Common myeloid progenitor, CD34-positive (primary cell): ENCODE measurements at places on chromosomes 7 and 10.

GRCh38 chr7:141515941-141516340 lies 35.3 kb upstream of the AGK start:
- no peak for DNase-seq

- DNase-seq = no peak
Measured at GRCh38 chr7:128889121-128889520, 21.4 kb downstream of the KCP start.

- no peak for DNase-seq
Measured at GRCh38 chr10:132305654-132306342, 2.0 kb downstream of the STK32C start.

DNA sequence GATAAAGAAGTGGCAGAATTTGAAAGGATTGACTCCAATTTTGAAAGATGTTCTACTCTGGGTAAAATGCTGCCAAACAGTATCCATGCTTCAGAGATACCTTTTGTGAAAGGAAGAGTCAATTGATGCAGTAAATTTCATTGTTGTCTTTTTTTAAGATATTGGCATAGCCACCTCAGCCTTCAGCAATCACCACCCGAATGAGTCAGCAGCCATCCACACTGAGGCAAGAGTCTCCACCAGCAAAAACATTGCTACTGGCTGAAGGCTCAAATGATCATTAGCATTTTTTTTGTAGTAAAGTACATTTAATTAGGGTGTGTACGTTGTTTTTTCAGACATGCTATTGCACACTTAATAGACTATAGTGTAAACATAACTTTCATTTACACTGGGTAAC lies 31.7 kb upstream of the CYP26C1 start:
- no peak for DNase-seq

- no peak for DNase-seq
Measured at GRCh38 chr7:70597066-70597465, 534.9 kb upstream of the GALNT17 start.

DNA sequence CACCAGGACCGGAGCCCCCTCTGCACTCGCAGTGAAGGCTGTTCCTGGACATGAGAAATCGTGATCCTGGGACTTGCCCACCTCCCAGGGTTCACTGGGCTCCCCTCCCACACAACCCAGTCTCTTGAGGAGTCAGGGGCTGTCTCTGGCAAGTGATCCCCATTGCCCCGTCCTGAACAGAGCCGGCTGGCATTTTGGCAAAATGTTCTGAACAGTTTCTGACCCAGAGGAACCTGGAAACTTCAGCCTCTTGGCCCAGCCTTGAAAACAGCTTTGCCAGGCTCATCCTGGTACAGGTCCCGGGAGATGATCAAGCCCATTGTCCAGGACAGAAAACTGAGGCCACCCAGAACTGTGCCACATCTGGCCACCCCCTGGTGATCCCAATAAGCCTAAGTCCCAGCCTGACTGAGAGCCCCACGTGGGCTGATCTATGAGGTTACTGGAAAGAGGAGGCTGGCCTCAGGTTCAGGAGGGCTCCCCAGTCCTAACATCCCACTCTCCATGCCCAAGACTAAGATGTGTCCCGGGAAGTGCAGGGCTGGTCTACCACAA lies 115.7 kb downstream of the OAT start:
- no peak for DNase-seq

DNA sequence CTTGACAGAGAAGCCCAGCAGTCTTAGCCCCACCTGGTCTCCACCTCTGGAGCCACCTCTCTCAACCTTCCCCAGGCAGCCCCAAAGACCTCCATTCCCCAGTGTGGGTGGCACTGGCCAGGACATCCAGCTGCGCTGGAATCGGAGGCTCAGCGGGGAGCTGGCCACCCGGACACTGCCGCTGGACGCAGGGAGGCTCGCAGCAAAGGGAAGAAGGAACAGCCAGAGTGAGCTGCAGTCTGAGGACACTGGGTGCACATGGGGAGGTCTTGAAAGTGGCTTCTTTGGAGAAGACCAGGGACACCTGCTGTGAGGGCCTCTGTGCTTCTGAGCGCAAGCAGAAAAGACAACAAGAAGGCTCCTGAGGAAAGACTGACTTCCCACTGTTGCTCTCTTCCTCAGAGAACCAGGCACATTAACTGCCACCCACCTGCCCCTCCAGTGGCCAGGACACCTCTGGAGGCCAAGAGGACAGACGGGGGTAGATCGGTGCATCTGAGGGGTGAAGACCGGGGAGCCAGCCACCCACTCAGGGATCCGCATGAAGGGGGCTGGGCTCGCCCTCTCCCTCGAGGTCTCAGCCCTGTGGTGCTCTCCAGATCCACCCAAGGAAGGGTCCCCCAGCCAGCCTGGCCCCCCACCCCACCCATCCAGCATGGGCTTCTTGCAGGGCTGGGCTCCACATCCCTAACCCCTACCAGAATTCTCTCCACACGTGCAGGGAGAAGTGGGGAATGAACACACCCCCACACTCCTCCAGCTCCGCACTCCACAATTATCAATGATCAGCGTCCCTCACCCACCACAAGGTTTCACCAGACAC lies 1.8 kb downstream of the CAMK2B start:
- no peak for DNase-seq

GRCh38 chr7:51316666-51317581 lies at the start of gene COBL:
COBL (minus strand) TSS chr7:51316809; CDS start chr7:51316633, 176 bp downstream.
- peak; percentile 33 for DNase-seq

DNA sequence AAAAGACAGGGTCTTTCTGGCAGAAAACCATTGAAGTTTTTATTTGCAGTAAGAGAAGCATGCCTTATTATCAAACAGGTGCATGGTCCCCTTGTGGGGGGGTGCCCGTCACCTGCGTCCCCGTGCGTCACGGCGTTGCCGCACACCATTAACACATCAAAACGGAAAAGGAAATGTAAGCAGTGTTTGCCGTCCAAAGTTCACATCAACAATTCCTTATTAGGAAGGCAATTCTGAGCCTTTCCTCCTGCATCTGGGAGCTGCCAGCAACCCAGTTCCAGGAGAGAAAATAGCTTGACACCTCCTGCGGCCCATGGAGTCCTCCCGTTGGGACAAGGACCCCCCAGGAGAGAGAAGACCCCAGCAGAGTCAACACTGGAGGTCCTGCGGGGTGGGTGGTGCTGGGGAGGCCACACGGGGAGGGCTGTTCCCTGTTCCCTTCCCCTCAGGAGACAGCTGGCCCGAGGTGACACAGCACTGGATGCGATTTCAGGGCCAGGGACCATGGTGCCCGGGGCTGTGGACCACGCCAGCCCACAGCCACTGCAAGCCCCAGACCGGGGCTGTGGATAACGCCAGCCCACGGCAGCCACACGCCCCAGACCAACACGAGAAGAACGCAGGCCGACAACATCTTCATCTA lies 39.5 kb downstream of the DIP2C start:
- DNase-seq = no peak

- DNase-seq = peak; percentile 50
Measured at GRCh38 chr7:49631071-49631815, 142.2 kb upstream of the VWC2 start.

- DNase-seq = peak; percentile 18
Measured at GRCh38 chr7:66769833-66770512, 29.4 kb downstream of the RABGEF1 start.

- DNase-seq = no peak
Measured at GRCh38 chr10:32854435-32854834, 103.6 kb downstream of the ITGB1 start.

DNA sequence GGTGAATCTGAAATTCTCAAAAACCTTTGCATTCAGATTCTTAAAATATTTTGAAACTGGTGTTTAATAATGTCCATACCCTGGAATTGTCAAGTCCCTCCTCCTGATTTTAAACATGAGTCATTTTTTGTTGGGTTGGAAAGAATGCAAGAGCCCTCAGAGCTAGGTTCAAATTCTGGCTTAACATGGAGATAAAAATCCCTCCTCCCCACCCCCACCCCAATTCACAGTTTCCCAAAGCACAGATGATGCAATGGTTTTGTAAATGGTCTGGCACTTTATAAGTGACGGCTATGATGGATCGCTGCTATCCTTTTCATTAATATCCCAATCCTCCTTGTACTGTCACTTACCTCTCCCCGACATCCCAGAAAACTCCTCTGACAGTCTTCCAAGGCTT lies 332.8 kb downstream of the PLXNA4 start:
- no peak for DNase-seq

GRCh38 chr10:80411681-80412220 lies 3.4 kb downstream of the PRXL2A start:
- DNase-seq = no peak

- DNase-seq = peak; percentile 100
Measured at GRCh38 chr7:2734751-2735571, 47.0 kb downstream of the AMZ1 start.

DNA sequence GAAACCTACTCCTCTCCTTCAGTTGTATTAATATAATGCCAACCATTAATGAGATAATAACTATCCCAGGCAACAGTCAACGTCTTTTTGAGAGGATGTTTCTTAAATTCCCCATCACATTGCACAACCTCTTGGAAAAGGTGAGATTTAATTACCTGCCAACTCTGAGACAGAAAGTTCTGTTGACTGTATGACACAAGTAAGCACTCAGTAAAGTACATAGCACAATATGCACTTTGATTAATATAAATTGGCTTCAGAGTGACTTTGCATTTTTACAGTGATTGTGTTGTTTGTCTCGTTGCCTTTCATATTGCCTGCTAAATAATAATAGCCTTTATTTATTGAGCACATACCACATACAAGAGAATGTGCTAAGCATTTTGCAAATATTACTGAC lies 46.7 kb downstream of the CAV1 start:
- no peak for DNase-seq

DNA sequence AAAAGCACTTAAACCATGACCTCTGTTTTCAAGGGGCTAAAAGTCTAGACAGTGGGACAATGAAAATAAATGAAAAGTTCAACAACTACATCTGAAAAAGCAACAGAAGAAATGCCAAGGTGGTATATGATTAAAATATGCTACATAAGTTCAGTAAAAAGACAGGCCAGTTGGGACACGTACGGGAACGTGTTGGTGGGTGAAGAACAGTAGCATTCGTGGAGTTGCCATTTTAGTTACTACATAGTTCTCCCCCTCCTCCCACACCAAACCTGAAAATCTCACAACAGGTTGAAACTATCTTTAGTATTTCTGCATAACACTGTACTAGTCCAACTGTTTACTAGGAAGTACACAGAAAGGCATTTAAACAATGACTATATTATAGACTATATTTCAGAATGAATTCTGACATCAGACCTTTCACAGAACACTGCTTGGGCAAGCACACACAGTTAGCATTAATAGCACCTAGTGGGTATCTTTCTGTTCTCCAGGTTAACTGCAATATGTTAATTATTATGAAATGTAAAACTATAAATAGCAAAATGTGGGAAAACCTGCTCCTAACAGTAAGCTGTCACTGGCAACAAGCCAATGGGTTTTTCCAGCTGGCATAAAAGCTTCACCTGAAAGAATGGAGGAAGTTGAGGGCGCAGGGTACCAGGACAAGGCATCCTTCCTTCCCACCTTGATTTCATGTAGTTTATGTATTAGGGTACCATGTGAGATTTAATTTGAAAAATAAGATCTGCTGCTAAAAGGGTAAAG lies 135.0 kb downstream of the STRA8 start:
- DNase-seq = no peak

DNA sequence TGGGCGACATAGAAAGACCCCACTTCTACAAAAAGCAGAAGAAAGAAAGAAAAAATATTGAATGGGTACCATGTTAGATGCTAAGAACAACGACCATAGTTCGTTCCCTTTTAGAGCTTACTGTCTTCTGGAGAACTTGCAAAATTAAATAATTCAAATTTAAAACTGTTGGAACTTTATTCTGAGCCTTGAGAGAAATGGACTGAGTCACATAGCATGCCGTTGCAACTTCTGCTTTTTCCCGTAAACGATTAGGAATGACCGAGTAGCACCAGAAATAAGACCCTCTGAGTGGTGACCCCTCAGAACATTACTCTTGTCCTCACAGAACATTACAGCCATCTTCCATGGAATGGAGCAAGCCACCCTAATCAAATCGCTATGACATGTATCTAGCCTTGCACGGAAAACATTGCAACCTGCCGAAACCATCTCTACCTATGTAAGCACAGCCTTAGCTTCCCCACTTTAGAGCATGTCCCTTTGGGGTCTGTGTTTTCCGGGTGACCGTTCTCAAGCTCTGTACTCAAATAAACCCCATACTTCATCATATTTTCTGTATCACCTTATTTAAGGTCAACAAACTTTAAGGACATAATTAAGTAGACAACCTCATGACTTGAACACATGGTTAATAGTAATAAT lies 179.1 kb downstream of the PRKCQ start:
- DNase-seq = peak; percentile 74

DNA sequence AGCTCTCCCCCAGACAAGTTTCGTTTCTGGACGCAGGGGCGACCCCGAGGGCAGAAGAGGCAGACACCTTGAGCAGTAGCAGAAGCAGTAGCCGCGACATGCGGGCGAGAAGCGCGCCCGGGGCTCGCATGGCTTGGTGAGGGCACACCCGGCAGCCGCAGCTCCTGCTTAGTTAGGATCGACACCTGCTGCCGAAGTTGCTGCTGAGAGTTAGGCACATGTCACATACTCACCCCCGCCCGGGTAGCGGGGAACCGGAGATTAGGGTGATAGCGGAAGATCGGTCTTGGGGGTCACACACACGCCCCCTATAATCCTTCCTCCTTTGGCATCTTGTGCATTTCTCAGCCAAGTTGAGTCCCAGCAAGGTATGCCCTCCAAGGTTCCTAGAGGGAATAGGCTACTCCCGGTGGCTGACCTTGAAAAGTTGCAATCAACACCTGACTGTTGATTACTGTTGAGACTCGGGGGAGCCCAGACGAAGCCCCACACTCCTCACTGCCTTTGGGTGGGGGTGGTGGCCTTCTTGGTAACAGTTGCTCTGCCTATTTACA lies 668 bp downstream of the GPR37 start:
- DNase-seq = peak; percentile 45

DNA sequence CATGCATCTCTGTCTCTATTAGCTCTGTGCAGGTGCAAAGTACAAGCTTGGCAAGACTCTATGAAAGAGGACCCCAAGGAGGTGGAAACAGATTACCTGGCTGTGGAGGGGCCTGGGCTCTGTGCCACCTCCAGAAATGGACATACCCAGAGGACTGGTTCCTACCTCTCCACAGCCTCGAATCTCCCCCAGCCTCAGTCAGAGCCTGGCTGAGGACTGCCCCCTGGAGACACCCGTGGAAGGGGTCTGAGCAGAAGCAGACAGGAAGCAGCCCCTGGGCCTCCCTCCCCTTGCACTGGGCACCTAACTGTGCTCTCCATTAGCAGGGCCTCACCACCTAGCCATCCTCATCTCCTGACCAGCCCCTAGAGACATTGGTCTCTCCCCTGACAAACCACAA lies 92.0 kb downstream of the DLG5 start:
- DNase-seq = no peak

GRCh38 chr7:131606346-131607290 lies 50.2 kb upstream of the PODXL start:
- DNase-seq = peak; percentile 13

GRCh38 chr7:118195837-118196474 lies 12.0 kb downstream of the LSM8 start:
- DNase-seq = peak; percentile 63

- DNase-seq = no peak
Measured at GRCh38 chr10:65940816-65941662, 984.8 kb upstream of the LRRTM3 start.

- DNase-seq = no peak
Measured at GRCh38 chr7:3461923-3462322, 160.9 kb downstream of the SDK1 start.
